ENCODE measurements at places on chromosomes 6 and 20. TPM values are rescaled to one million over a fixed set of nuclear protein-coding genes. Genes with fewer than 3 reads are reported as not detected.

RSPO3 gene
- total RNA-seq: 1.2 TPM

CENPQ gene
- total RNA-seq: 13.5 TPM

CTCFL gene
- total RNA-seq: not detected

FOXS1 gene
- total RNA-seq: 3.6 TPM

NINL gene
- 8.7 TPM for total RNA-seq

ABCF1 gene
- total RNA-seq: 36.4 TPM

FILIP1 gene
- 71.9 TPM for total RNA-seq

HDGFL1 gene
- total RNA-seq: not detected

DUSP15 gene
- total RNA-seq: 0.82 TPM

SCRT2 gene
- not detected for total RNA-seq

TULP1 gene
- not detected for total RNA-seq

STAU1 gene
- total RNA-seq: 47.4 TPM

DCBLD1 gene
- 9.9 TPM for total RNA-seq

TNF gene
- total RNA-seq: not detected

C20orf204 gene
- total RNA-seq: 0.82 TPM

RHAG gene
- 3.0 TPM for total RNA-seq

PHACTR3 gene
- total RNA-seq: 8.5 TPM

TCP11 gene
- total RNA-seq: not detected

LRRC73 gene
- 0.51 TPM for total RNA-seq

OOEP gene
- total RNA-seq: not detected

SPATA25 gene
- total RNA-seq: 6.4 TPM

MTFR2 gene
- total RNA-seq: 1.9 TPM

TRIM15 gene
- total RNA-seq: not detected

ELMO2 gene
- total RNA-seq: 51.3 TPM

GPSM3 gene
- 1.5 TPM for total RNA-seq

MRAP2 gene
- 32.9 TPM for total RNA-seq

NXT1 gene
- total RNA-seq: 21.1 TPM

PNLDC1 gene
- 0.82 TPM for total RNA-seq

ELOVL4 gene
- 2.7 TPM for total RNA-seq

SPATS1 gene
- not detected for total RNA-seq

CYP39A1 gene
- total RNA-seq: 13.5 TPM

HLA-DMB gene
- 6.6 TPM for total RNA-seq

CBLN4 gene
- total RNA-seq: not detected

NKX2-2 gene
- total RNA-seq: 0.21 TPM

MEP1A gene
- not detected for total RNA-seq

ID4 gene
- 15.8 TPM for total RNA-seq

EEF1A2 gene
- total RNA-seq: 858 TPM

KCNK5 gene
- total RNA-seq: 6.1 TPM

CD40 gene
- total RNA-seq: 3.3 TPM

BPIFA1 gene
- 109 TPM for total RNA-seq

VSX1 gene
- not detected for total RNA-seq

All from tongue (tissue), 3 donors.